ENCODE measurements at places on chromosomes 6 and 20.

- no peak for DNase-seq
Observed at GRCh38 chr6:57822896-57823358, 505.5 kb downstream of the PRIM2 start.

DNA sequence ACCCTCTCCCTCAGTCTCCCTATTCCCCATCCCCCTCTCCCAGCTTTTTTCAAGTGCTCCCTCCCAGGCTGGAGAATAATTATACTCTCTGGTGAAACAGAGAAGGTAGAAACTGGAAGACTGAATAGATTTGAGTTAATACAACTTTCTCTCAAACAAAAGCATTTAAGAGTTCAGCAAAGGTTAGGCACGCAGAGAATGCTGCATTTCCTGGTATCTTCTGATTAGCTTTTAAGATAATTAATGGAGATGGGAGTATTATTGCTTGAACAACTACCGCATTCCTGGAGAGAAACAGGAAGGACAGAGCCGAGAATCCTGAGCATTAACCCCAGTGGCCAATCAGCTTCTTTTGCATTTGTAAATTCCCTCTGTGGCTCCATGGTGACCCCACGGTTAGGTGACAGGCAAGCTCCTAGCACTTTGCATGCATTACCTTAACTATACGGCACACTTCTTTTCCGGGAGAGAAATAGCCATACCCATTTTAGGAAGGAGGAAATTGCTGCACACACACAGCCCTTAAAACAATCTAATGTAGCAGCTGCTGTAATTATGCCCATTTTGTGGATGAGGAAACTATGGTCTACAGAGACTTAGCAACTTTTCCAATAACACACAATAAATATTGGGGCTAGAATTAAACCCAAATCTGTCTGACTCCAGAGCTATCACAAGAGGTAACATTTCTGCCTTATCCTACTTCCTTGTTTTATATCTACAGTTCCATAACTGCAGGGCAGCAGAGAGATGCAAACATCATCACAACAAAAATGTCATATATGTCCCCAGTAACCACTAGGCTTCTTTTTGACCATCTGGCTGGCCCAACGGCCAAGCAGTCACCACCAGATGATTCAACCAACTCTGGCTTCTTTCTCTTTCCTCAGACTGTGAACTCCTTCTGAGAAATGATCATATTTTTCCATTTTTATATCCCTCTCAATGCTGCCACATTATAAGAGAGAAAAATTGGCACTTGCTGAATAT, 169.9 kb downstream of the CD24 start:
- no peak for DNase-seq

DNA sequence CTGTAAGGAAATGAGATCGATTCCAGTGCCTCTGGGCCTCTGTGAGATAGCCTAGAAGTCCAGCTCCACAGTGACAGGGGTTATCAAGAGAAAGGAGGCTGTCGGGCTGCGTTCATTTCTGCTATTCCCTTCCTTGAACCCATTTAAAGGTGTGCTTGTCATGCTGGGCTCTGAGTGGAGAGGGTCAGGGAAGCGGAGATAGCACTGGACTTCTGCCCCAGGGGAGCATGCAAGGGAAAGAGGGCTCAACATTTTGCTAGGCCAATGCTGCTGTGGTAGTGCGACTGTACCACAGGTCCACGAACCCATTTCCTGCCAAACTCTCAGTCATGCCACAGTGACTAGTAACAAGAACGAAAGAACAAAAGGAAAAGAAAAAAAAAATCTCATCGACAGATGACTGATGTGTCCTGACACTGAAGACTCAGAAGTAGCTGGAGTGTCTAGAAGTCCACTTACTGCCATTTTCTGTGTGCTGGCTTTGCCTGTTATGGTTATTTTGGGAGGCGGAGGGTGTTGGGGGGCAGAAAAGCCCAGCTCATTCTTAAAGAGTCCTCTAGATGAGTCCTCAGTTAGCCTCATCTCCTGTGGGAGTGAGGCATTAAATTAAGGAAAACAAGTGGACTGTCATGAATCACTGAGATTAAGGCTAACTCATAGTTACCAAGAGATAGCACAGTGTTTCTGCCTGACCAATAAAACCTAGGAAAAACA, 8.1 kb downstream of the NEDD9 start:
- no peak for DNase-seq

- DNase-seq = no peak
Observed at GRCh38 chr20:37523911-37524700, 3.1 kb downstream of the NNAT start.

DNA sequence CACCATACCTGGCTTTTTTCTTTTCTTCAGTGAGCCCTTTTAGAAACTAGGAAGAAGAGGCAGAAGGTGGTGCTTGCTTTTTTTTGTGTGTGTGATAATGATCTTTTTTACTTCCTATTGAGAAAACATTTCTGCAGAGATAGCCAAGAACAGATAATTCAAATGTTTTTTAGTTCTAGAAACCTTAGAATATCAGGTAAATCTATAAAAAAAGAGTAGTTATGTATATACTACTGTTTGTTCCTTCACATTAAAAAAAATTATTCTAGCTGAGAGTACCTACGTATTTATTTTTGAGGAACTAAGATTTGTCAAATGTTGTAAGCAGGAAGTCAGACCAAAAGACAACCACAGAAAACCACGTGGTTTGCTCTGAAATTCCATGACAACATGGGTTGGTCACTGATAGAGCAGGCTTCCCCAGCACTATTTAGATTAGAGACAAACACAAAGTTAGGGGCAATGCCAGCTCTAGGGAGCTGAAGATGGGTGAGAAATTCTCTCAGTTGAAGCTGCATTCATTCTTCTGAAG, 12.8 kb downstream of the STK4 start:
- DNase-seq = no peak

- no peak for DNase-seq
Observed at GRCh38 chr6:3211681-3212080, 15.8 kb downstream of the TUBB2B start.

DNA sequence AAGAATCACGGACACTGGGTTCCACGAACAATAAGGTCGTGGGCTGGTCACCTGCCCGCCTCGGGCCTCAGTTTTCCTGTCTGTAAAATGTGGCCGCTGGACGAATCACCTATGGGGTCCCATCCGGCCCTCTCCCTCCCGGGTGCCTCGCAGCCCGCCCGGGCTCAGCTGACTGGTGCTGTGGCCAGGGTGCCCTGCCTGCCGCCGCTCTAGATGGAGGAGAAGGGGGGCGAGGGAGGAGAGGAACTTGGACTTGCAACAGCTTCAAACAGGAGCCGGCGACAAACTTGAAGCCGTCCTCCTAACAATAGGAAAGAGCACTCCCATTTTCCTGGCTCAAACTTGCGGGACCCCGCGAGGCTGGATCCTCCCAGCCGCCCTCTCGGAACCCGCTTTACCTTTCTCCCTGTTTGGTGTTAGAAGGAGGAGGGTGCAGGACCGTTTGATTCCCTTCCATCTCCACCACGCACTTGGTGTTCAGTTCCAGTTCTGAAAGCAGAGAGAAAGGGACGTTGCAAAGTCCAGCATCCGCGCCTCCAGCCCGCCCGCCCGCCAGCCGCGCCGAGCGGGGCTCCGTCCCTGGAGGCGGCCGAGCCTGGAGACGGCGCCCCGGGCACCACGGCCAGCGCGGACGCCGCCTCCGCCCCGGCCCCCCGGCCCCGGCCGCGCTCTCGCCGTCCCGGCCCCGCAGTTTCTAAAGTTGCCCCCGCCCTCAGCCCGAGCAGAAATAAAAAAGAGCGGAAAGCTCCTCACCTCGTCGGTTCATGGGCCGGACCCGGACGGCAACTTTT, 584 bp downstream of the KIF13A start:
- no peak for DNase-seq

DNA sequence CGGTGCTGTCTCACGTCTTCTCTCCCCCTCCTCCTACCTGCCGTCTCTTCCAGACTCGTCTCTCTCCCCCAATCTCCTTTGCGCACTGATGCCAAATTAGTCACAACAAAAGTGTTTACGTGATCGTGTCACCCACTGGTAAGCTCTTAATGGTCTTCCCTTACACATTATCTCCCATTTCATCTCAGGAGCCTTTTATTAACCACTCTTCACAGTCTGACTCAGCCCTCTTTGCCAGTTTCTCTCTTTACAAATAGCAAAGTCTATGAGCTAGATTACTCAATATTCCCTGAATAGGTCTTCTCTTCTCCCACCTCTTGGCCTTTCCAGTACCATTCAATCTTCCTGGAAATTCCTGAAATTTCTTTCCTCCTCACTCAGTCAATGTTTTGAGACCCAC, 247.0 kb downstream of the ESR1 start:
- DNase-seq = no peak

DNA sequence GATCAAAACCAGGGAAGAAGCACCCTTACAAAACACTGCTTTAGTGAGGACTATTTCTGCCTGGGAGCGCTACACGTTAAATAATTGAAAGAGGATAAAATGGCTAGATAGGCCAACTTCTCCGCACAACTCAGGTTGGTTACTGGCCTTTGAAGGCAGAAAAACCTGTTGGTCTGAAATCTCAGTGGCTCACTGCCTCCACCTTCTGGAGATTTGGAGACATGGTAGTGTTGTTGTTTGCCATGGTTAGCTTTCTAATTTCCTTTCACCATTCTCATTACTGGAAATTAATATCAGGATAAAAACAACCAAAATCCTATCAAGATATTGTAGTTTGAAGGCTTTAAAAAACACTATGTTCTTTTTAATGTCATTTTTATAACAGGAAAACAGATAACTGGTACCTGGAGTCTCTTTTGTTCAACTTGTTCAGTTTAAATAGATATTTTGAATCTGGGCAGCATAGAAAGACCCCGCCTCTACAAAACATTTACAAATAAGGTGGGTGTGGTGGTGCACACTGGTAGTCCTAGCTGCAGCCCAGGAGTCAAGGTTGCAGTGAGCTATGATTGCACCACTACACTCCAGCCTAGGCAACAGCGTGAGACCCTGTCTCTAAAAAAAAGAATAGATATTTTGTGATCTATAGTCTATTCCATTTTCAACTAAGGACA, 27.5 kb upstream of the BCLAF1 start:
- DNase-seq = no peak

- DNase-seq = no peak
Observed at GRCh38 chr6:27176523-27177484, 70.7 kb upstream of the PRSS16 start.

- no peak for DNase-seq
Observed at GRCh38 chr6:101811108-101811507, 417.6 kb downstream of the GRIK2 start.

DNA sequence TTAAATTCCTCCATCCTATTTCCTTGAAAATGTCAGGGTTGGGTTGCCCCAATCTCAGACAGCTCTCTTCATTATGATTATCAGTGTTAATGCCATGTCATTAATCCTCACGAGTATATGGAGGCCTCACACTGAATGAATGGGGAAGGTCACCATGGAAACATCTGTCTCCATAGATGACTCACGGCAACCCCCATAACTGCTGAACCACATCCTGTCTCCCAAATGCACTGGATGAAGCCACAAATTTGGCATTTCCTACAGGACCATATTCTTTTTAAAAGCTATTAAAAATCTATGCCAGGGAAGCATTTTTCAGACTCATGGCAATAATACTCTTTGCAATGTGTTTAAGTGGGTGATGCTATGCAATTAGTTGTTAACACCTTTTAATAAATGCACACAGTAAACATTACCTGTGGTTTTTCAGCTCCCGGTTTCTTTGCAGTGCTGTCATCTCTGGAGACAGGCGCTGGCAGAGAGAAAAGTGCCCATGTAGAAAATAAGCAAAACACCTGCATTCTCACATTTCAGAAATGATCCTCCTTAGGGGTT, 80.1 kb upstream of the PTPRK start:
- no peak for DNase-seq

- DNase-seq = no peak
Observed at GRCh38 chr6:79797163-79797764, 150.1 kb downstream of the ELOVL4 start.

- DNase-seq = no peak
Observed at GRCh38 chr6:154414021-154414813, 57.6 kb upstream of the IPCEF1 start.

- no peak for DNase-seq
Observed at GRCh38 chr20:21003902-21004301, 102.3 kb downstream of the LINC00237 start.

DNA sequence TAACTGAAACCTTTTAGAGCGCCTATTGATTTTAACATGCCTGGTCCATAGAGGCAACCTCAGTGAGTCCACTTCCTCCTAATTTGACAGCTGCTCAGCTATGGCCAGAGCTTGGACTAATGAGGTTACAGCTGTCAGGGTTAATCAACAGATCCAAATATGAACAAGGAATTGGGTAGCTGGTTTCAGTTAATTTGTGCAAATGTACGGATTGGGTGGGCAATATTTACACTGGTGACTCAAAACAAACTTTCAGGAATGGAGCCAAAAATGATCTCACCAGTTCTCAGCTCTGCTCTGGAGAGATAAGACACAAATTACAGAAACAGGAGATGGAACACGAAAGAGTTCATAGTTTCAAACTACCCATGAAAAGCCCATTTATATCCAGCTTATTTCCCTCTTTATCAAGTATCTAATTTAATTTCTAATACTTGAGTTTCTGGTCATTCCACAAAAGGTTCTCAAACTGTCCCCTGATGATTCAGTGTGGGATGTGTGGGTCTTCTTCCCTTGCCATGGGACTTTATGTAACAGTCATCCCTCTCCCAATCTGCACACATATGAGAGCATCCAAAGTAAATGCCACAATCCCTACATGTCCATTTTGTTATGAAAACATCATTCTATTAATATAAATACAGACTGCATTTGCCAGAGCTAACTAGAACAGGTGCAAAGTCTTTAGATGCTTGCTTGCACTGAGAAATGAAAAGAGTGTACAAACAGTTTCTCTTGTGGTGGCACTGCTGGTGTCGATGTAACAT, 149.9 kb downstream of the RPS12 start:
- DNase-seq = no peak

GRCh38 chr20:31894980-31895675, 24.7 kb downstream of the TTLL9 start:
- no peak for DNase-seq

DNA sequence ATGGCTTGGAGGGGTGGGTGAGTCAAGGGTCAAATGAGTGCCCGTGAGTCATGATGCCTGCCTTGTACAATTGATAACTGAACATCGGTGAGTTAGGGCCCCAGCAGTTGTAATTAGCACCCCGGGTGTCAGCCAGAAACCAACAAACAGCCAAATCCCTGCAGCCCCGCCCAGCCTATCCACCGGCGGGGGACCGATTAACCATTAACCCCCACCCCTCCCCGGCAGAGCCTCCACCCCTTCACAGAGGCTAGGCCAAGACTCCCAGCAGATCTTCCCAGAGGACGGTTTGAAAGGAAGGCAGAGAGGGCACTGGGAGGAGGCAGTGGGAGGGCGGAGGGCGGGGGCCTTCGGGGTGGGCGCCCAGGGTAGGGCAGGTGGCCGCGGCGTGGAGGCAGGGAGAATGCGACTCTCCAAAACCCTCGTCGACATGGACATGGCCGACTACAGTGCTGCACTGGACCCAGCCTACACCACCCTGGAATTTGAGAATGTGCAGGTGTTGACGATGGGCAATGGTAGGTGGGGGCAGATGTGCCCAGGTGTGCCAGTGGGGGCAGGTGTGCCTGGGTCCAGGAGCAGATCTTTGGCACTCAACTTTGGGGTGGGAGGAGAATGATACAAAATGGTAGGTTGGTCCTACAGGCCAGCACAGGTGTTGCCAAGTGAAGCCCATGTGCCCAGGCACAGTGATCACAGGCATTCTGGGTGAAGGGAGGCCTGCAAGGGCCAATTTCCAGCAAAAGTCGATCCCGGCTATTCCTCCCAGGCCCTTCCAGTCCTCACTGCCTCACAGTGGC, 45.7 kb downstream of the HNF4A start:
- no peak for DNase-seq

All from cortex of kidney (tissue), 1 donor.